ENCODE measurements at places on chromosomes 16 and 17. TPM values are rescaled to one million over a fixed set of nuclear protein-coding genes. Genes with fewer than 3 reads are reported as not detected.

DNA sequence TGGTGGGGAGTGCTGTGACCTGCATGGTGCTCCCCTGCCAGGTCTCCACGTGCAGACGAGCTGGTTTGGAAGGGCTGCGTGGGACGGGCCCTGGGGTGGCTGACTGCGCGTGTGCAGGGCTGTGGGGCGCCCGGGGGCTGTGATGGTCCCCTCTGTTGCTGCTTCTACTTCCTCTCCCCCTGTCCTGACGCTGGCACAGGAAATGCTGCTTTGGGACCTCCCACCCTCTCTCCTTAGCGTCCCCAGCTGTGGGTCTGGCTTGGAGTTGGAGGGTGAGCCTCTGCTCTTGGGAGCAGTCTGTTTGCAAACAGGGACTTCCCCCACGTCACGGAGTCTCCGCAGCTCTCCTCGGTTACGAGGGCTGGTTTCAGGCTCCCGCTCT is 35.2 kb downstream of the TSC2 start:
- no peaks in the 10 kb centered on the region for H3K27me3 ChIP-seq
- H3K4me3 ChIP-seq: no peak overlapping the region
- H3K4me1 ChIP-seq: no peaks in the 10 kb centered on the region
- no peak for DNase-seq
- H3K27ac ChIP-seq: no peak overlapping the region
- H3K36me3 ChIP-seq: peaks cover 5% of the 10 kb centered on the region

DNA sequence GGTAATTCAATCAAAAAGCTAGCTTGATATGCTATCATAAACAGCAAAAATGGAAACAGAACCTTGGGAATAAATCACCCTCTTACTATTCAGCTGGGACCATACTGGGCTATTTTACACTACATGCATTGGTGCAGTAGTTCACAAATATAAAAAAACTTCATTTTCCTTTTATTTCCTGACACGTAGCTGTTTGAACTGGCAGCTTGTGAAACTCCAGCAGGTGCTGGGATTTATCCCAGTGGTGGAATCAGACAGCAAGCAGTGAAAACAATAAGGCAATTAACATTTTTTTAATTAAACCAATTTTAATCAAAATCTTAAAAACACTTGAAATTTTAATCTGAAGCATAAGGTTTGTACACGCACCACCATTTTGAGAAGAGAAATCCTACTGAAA is 240.4 kb upstream of the IRX5 start:
- H3K4me1 ChIP-seq: no peaks in the 10 kb centered on the region
- no peak overlapping the region for H3K4me3 ChIP-seq
- H3K36me3 ChIP-seq: no peaks in the 10 kb centered on the region
- DNase-seq: no peak
- peaks cover 15% of the 10 kb centered on the region for H3K27me3 ChIP-seq

DNA sequence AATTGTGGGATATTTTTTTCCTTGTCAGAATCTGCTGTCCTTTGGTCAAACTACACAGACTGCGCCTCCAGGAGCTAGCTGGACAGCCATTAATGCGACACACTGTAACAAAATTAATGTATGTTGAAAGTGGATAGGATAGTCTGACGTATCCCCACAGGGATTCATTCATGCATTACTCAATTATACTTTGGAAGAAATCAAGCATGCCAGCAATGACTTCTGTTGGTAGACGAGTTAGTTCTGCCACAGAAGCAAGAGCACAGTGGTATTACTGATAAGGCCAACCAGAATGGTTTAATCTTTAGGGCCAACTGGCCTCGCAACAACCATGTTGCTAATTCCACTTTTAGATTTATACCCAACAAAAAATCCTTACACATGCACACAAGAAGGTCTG is 106.4 kb upstream of the TOB1 start:
- no peak overlapping the region for H3K4me3 ChIP-seq
- no peaks in the 10 kb centered on the region for H3K27me3 ChIP-seq
- DNase-seq: no peak
- H3K27ac ChIP-seq: no peak overlapping the region

DNA sequence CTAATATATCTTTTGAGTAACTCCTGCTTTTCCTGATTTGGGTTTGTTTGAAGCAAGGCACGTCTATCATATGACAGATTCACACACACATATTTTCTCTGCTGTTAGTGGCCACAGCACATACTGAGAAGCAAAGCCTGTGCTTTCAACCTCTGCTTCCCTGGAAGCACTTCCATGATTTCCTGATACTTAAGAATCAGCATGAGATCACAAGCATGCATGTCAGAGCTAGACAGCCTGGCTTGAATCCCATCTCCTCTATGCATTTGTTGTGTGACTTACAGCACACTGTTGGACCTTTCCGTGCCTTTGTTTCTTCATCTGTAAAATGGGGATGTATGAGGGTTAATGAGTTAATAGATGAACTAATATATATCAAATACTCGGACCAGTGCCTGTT is 151.1 kb upstream of the NOL11 start:
- DNase-seq: no peak
- H3K27ac ChIP-seq: no peak overlapping the region
- no peaks in the 10 kb centered on the region for H3K36me3 ChIP-seq
- H3K4me3 ChIP-seq: no peak overlapping the region

- no peak overlapping the region for H3K4me3 ChIP-seq
- H3K4me1 ChIP-seq: no peaks in the 10 kb centered on the region
- H3K27me3 ChIP-seq: peaks cover 3% of the 10 kb centered on the region
- no peak overlapping the region for H3K27ac ChIP-seq
- H3K36me3 ChIP-seq: no peaks in the 10 kb centered on the region
Observed at GRCh38 chr16:84672276-84673202, 24.2 kb downstream of the KLHL36 start.

DNA sequence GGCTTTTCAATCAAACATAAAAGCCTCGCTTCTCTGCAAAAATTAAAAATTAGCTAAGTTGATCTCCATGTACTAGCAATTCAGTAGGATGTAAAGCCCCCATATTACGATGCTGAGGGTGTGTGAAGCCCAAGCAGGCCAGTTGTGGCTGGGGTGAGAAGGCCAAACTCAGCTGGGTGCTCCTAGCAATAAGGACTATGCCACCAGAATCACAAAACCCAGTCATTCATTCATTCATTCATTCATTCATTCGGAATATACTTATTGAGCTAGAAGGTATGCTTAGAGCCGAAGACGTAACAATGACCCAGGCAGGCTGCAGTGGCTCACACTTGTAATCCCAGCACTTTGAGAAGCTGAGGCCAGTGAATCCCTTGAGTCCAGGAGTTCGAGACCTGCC is 3.9 kb upstream of the CRYBA1 start:
- no peak overlapping the region for H3K4me3 ChIP-seq
- peaks cover 28% of the 10 kb centered on the region for H3K4me1 ChIP-seq
- H3K27me3 ChIP-seq: no peaks in the 10 kb centered on the region
- no peak for DNase-seq

- H3K27me3 ChIP-seq: no peaks in the 10 kb centered on the region
- peak overlapping the region; percentile 78 for H3K27ac ChIP-seq
- H3K4me3 ChIP-seq: no peak overlapping the region
- H3K4me1 ChIP-seq: peaks cover 42% of the 10 kb centered on the region
Observed at GRCh38 chr16:75026892-75027391, 28.1 kb downstream of the ZNRF1 start.

GRCh38 chr16:68041783-68042182 is 18.7 kb downstream of the DUS2 start:
- DNase-seq: no peak
- no peaks in the 10 kb centered on the region for H3K27me3 ChIP-seq
- no peaks in the 10 kb centered on the region for H3K4me1 ChIP-seq
- no peak overlapping the region for H3K4me3 ChIP-seq
- no peak overlapping the region for H3K27ac ChIP-seq

UBE2G1 gene
- total RNA-seq: 80.0 TPM

OR1A1 gene
- total RNA-seq: not detected

TUBG2 gene
- 36.5 TPM for total RNA-seq

All from chondrocyte (in vitro differentiated cells).